ENCODE measurements at places on chromosomes 6 and 20. TPM values are rescaled to one million over a fixed set of nuclear protein-coding genes. Genes with fewer than 3 reads are reported as not detected.

- no peak overlapping the region for H3K27ac ChIP-seq
- no peaks in the 10 kb centered on the region for H3K27me3 ChIP-seq
- no peak overlapping the region for H3K4me3 ChIP-seq
- DNase-seq: no peak
- no peaks in the 10 kb centered on the region for H3K4me1 ChIP-seq
- no peaks in the 10 kb centered on the region for H3K36me3 ChIP-seq
Measured at GRCh38 chr6:54428431-54428830, 120.2 kb downstream of the TINAG start.

DNA sequence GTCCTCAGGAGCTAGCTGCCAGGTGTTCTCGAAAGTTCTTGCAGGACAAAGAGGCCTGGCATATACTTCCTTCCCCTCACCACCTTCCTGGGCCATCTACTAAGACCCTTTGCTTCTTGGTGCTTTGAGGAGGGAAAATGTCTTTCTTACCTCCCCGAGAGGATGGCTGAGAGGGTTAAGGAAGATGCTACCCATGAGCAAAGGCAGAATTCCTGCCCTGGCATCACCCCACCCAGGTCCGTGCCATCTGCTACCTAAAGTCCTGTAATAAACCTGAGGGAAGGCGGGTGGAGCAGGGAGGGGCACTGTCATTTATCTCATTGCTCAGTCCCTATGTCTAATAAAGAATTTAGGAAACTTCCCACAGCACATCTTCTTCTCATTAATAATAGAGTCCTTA lies 16.2 kb downstream of the GFOD1 start:
- no peaks in the 10 kb centered on the region for H3K4me1 ChIP-seq
- H3K27me3 ChIP-seq: peaks cover 2% of the 10 kb centered on the region
- no peak overlapping the region for H3K4me3 ChIP-seq
- no peak overlapping the region for H3K27ac ChIP-seq

GRCh38 chr6:40997234-40997957 lies 41.6 kb downstream of the UNC5CL start:
- peak overlapping the region; percentile 98 for H3K27ac ChIP-seq
- H3K4me3 ChIP-seq: peak overlapping the region; percentile 7
- H3K27me3 ChIP-seq: no peaks in the 10 kb centered on the region
- no peaks in the 10 kb centered on the region for H3K36me3 ChIP-seq
- H3K4me1 ChIP-seq: peaks cover 40% of the 10 kb centered on the region

DNA sequence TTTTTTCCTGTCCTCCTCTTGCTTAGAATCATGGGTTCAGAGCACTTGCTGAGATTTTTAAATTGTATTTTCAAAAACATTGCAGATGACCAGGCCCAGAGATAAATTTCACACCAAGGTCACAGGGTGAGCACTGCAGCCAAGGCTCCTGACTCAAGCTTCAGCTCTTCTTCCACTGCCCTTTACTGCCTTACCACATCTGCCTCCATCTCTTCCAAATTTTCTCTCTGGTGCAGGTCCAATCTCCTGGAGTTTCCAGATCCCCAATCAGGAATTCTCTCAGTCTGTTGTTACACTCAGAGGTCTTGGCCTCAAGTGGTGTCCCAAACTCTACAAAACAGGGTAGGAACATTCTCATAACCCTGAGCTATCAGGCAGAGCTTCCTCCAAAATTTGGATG lies 12.7 kb downstream of the SNAP25 start:
- H3K27me3 ChIP-seq: peaks cover 5% of the 10 kb centered on the region
- no peak for DNase-seq
- no peaks in the 10 kb centered on the region for H3K36me3 ChIP-seq
- H3K4me3 ChIP-seq: no peak overlapping the region
- H3K4me1 ChIP-seq: no peaks in the 10 kb centered on the region

DNA sequence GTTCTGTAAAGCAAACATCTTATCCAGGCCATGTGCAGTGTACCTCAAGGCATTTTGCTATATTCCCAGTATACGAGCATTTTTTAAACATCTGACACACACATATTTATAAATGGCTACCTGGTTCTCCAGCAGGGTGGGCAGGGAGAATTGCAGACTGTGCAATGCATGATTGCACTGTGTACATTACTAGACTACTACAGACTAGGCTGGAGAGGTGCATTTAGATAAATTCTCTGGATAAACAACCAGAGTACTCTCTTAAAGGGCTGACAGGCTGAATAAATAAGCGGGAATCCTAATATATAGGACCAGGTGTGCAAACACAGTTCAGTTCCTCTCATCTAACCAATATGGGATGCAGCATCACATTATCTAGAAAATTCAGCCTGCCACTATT lies 428.3 kb upstream of the ARID1B start:
- DNase-seq: no peak
- no peak overlapping the region for H3K4me3 ChIP-seq
- no peaks in the 10 kb centered on the region for H3K27me3 ChIP-seq

DNA sequence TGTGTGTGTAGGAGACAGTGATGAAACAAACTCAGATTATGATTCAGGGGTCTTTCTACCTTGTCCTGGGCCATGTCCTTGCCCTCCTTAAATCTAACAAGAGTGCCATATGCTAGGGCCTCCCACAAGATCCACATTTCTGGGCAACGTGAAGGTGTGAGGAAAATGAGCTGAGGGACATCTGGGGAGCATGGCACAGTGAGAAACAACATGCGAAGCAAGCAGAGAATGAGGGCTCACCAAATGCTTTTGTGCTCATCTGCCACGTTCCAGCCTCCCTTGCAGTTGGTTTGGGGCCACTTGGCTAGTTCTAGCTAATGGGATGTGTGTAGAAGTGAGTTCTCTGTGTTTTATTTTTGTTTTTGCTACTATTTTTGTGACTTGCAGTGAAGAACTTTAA lies 21.4 kb upstream of the RNF182 start:
- no peaks in the 10 kb centered on the region for H3K36me3 ChIP-seq
- no peak overlapping the region for H3K4me3 ChIP-seq
- no peak for DNase-seq

Gene SLC2A10
- 1.6 TPM for total RNA-seq

Gene RTEL1
- 26.1 TPM for total RNA-seq

- H3K4me3 ChIP-seq: peak overlapping the region; percentile 25
- H3K36me3 ChIP-seq: no peaks in the 10 kb centered on the region
- DNase-seq: no peak
- H3K27ac ChIP-seq: peak overlapping the region; percentile 88
Measured at GRCh38 chr6:44073612-44074438, 53.4 kb downstream of the MRPL14 start.

GRCh38 chr6:11921017-11921438 lies 91.1 kb upstream of the HIVEP1 start:
- no peak overlapping the region for H3K4me3 ChIP-seq
- H3K4me1 ChIP-seq: peaks cover 3% of the 10 kb centered on the region
- H3K27me3 ChIP-seq: no peaks in the 10 kb centered on the region
- H3K36me3 ChIP-seq: no peaks in the 10 kb centered on the region

Gene ZNF217
- total RNA-seq: 210 TPM

DNA sequence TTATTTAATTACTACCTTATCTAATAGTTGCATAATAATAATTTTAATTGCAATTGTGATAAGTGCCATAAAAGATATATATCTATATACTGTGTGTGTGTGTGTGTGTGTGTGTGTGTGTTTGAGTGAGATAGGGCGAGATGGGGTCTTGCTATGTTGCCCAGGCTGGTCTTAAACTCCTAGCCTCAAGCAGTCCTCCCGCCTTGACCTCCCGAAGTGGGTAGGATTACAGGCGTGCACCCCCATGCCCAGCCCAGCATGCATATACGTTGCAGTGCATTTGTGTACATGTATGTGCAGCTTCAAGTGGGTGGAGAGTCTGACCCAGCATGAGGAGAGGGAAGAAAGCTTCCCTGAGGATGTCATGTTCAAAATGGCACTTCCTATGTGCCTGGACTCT lies 4.6 kb upstream of the RIMS4 start:
- H3K4me1 ChIP-seq: no peaks in the 10 kb centered on the region
- H3K27me3 ChIP-seq: peaks cover 2% of the 10 kb centered on the region
- H3K27ac ChIP-seq: no peak overlapping the region
- DNase-seq: no peak
- H3K4me3 ChIP-seq: no peak overlapping the region
- no peaks in the 10 kb centered on the region for H3K36me3 ChIP-seq

DNA sequence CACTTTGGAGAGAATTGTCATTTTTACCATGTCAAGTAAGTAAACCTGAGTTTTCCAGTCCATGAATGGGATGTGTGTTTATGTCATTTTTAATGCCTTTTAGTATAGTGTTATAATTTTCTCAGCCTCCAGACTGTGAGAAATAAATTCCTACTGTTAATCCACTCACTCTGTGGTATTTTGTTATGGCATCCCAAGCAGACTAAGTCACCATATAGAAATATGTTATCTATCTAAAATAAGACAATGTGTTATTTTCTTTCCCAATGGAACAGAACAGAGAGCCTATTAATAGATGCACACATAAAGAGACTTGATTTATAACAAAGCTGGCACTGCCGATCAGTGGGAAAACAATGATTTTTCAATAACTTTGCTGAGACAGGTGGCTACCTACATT lies 70.2 kb upstream of the SLC4A11 start:
- no peaks in the 10 kb centered on the region for H3K4me1 ChIP-seq
- no peaks in the 10 kb centered on the region for H3K36me3 ChIP-seq
- H3K27ac ChIP-seq: no peak overlapping the region
- no peaks in the 10 kb centered on the region for H3K27me3 ChIP-seq

GRCh38 chr20:1417790-1418189 lies 24.9 kb upstream of the FKBP1A start:
- no peak overlapping the region for H3K4me3 ChIP-seq
- H3K27me3 ChIP-seq: no peaks in the 10 kb centered on the region
- peak overlapping the region; percentile 100 for H3K27ac ChIP-seq
- DNase-seq: no peak

Gene DEFB128
- not detected for total RNA-seq

Gene SEL1L2
- not detected for total RNA-seq

DNA sequence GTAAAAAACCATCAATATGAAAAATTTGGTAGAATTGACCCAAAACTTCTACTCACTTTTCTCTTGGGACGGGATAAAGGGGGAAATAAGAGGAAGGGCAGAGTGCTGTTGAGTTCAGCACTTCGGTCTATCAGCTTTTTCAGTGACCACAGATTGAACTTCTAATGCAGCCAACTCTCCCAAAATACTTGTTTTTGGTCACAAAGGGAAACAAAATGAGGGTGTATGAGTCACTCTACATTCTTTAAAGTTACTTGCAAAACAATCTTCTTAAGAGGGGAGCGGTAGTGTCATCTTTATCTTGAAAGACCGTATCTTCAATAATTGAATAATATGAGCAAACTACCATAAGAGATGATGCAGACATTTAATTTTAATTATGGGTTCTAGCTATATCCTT lies 661.3 kb downstream of the CD109 start:
- H3K36me3 ChIP-seq: no peaks in the 10 kb centered on the region
- no peak overlapping the region for H3K4me3 ChIP-seq
- H3K27ac ChIP-seq: no peak overlapping the region
- no peaks in the 10 kb centered on the region for H3K4me1 ChIP-seq
- no peak for DNase-seq

GRCh38 chr6:137904822-137905617 lies 38.0 kb downstream of the TNFAIP3 start:
- H3K27ac ChIP-seq: no peak overlapping the region
- no peaks in the 10 kb centered on the region for H3K36me3 ChIP-seq
- no peak overlapping the region for H3K4me3 ChIP-seq
- H3K4me1 ChIP-seq: peaks cover 2% of the 10 kb centered on the region

- H3K27ac ChIP-seq: no peak overlapping the region
- H3K4me1 ChIP-seq: no peaks in the 10 kb centered on the region
- no peaks in the 10 kb centered on the region for H3K36me3 ChIP-seq
- H3K4me3 ChIP-seq: no peak overlapping the region
- DNase-seq: no peak
Measured at GRCh38 chr6:18600255-18600654, 213.1 kb downstream of the RNF144B start.

Gene FAXC
- 9.0 TPM for total RNA-seq

GRCh38 chr20:41540918-41541317 lies 77.3 kb downstream of the CHD6 start:
- H3K27ac ChIP-seq: no peak overlapping the region
- H3K36me3 ChIP-seq: no peaks in the 10 kb centered on the region
- H3K4me3 ChIP-seq: no peak overlapping the region
- no peaks in the 10 kb centered on the region for H3K27me3 ChIP-seq
- DNase-seq: no peak

DNA sequence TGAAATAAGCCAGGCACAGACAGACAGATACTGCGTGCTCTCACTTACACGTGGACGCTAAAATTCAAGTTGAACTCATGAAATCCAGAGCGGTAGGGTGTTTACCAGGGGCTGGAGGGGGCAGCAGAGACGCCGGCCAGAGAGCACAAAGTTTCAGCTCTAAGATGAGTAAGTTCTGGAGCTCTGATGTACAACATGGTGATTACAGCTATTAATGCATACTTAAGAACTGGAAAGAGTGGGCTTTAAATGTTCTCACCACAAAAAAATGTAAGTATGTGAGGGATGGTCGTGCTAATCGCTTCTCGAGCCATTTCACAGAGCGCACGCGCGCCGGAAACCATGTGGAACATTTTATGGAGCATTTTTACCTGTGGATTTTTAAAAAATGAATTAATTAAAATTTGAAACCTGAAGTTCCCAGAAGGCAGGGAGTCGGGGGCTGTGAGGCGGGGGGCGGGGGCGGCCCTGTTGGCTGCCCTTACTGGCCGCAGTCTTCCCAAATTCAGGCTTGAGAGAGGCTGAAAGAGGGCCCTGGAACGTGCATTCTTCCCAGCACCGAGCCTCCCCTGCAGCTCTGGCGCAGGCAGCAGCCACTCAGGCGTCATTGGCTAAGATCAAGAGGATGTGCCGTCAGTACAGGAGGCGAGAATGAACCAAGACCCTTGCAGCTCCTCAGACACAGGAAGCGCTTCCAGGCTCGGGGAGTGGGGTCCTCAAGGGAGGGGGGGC lies 8.5 kb upstream of the SLCO4A1 start:
- no peaks in the 10 kb centered on the region for H3K36me3 ChIP-seq
- no peak overlapping the region for H3K4me3 ChIP-seq
- H3K27ac ChIP-seq: peak overlapping the region; percentile 44
- no peaks in the 10 kb centered on the region for H3K27me3 ChIP-seq
- no peak for DNase-seq
- H3K4me1 ChIP-seq: peaks cover 49% of the 10 kb centered on the region

DNA sequence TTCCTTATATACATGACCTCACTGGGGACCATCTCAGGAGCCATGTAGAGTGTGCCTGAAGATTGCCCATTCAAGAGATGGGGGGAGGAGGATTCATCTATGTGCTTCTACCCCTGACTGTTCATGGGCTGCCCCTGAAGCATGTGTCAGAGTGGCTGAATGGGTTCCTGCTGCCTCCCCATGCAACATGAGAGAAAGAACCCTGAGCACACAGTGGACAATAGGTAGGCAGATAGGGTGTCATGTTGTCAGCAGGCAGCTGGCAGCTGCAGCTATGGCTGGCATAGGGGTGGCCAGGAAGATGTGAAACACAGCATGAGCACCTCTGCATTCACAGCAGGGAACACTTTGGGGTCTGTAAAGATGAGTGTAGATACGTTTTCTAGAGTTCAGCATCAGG lies 208.4 kb upstream of the CNR1 start:
- H3K27ac ChIP-seq: no peak overlapping the region
- DNase-seq: no peak
- H3K27me3 ChIP-seq: 0 out of 2 replicates have a peak, but pooled peaks cover 2% of the 10 kb centered on the region

Gene MLIP
- total RNA-seq: not detected

Gene PEDS1
- total RNA-seq: 88.9 TPM

Gene RIPPLY2
- 6.5 TPM for total RNA-seq

Measured in Panc1 (cell line).